Right ventricle myocardium superior (tissue), 1 donor: ENCODE measurements at places on chromosomes 6 and 20. TPM values are rescaled to one million over a fixed set of nuclear protein-coding genes. Genes with fewer than 3 reads are reported as not detected.

- DNase-seq: no peak
Measured at GRCh38 chr6:122432816-122433215, 33.4 kb downstream of the HSF2 start.

DNA sequence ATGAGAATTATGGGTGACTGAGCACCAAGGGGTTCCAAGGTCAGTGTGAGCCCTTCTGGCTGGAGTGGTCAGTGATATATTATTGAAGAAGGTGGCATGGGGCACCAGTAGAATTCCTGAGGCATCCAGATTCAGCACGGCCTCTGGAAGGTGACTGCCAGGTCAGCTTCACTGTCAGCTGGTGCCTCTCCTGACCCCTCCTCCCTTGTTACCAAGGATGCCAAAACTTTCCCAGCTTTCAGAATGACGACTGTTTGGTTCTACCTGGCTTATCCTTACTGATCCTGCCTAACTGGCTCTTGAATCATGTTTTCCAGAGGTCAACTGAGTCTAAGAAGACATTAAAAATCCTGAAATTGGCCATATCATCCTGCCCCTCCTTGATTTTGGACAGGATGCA is 189.2 kb upstream of the AGPAT4 start:
- DNase-seq: no peak

- no peak for DNase-seq
Measured at GRCh38 chr20:9166153-9166780, 97.4 kb downstream of the PLCB4 start.

Gene TRIM10
- total RNA-seq: not detected

Gene DDO
- 31.1 TPM for total RNA-seq

Gene GPX5
- total RNA-seq: not detected
